ENCODE measurements at places on chromosomes 16 and 17.

- peak; percentile 7 for DNase-seq
Observed at GRCh38 chr17:66025551-66025950, 166.4 kb downstream of the CEP112 start.

GRCh38 chr16:71912534-71913275 is 17.4 kb downstream of the IST1 start:
- DNase-seq: no peak

GRCh38 chr17:7133916-7134315 is 19.3 kb upstream of the ASGR2 start:
- no peak for DNase-seq

GRCh38 chr17:18156976-18157280 is 26.7 kb upstream of the ALKBH5 start:
- DNase-seq: no peak

- no peak for DNase-seq
Observed at GRCh38 chr17:72119077-72119872, 1.5 kb upstream of the SOX9 start.

GRCh38 chr17:58684003-58684402 is 7.8 kb downstream of the TEX14 start:
- DNase-seq: no peak

DNA sequence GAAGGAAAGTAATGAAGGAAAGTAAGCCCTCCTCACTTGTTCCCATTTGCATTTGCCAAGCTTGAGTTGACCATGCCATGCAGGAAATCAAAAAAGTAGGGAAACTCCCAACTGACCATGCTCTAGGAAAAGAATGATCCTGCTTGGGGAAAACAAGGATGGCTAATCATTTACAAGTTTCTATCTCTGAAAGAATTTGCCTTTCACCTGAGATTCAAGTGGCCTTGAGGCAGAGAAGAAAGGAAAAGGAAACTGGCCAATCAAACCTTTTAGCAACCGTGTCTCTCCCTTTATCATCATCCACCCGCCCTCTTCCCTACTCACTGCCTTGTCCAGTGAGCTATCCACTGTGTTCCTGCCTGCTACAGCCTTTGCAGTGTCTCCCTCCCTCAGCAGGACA is 757.2 kb upstream of the SOX9 start:
- no peak for DNase-seq

- DNase-seq: no peak
Observed at GRCh38 chr16:84479716-84480450, 24.6 kb downstream of the MEAK7 start.

DNA sequence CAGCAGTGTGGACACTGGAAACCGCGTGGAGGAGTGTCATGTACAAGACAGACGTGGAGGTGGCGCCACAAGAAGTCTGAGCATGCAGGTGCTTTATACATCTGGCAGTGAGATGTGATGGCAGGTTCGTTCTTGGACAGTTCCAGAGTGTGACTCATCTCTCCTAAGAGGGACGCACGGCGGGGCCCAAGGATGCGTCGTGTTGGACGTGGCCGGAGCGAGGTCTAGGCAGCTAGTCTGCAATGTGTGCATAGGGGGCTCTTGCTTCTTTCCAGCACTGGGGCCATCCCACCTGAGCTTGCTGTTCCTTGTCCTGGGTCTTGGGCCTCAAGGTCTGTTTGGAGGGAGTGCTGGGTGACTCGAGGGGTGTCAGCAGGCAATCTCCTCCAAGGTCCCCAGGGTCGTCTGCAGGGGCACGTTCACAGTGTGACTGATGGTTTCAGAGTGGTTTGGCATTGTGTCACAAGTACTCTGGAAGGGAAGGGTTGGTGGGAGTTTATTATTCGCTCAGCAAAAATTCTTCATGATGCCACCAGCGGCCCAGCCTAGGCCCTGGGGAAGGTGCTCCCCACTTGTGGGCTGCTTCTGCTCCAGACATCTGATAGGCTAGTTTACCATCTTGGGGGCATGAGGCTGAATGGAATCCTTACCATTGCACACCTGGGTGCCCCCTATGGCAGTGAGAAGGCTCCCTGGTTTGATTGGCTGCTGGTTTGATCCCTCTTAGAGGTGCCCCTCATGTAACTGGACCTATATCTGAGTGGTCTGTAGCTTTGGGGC is 22.1 kb downstream of the SPACA3 start:
- DNase-seq: no peak

DNA sequence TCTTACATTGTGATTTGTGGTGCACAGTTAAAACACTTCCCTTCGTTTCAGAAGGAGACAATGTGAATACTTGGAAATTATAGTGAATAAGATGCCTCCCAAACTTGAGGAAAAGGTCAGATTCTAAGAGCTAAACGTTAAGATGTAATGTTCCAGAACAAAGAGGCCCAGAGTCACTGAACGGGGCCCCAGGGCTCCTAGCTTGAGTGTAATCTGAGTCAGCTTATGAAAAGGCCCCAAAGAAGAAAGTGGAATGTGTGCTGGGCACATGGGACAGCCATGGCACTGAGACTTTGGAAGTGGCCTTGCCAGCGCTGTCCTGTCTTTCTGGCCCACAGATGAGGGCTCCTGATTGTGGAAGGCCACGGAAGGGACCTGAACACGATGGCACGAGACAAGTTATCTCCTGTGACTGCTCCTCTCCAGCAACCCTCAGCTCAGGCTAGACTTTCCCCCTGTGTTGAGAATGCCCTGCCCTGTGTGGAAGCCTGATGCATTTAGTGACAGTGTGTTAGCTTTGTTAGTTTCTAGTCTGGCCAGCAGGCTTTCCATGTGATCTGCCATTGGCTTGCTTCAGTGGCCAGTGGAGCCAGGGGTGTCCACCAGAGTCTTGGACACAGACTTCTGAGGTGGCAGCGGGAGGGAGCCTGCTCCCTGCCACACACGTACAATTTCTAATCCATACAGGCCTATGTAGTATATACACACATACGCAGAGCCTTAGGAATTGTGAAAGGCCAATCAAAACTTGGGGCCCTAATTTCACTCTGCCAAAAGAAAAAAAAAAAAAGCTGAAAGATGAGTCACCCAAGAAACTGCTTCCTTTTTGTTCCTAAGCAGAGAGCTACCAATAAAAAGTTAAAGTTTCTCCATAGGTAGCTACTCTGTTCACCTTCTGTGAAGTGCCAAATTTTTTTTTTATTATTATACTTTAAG is 13.1 kb downstream of the SPATA33 start:
- no peak for DNase-seq

- DNase-seq: no peak
Observed at GRCh38 chr16:10613785-10614485, 33.5 kb upstream of the EMP2 start.

DNA sequence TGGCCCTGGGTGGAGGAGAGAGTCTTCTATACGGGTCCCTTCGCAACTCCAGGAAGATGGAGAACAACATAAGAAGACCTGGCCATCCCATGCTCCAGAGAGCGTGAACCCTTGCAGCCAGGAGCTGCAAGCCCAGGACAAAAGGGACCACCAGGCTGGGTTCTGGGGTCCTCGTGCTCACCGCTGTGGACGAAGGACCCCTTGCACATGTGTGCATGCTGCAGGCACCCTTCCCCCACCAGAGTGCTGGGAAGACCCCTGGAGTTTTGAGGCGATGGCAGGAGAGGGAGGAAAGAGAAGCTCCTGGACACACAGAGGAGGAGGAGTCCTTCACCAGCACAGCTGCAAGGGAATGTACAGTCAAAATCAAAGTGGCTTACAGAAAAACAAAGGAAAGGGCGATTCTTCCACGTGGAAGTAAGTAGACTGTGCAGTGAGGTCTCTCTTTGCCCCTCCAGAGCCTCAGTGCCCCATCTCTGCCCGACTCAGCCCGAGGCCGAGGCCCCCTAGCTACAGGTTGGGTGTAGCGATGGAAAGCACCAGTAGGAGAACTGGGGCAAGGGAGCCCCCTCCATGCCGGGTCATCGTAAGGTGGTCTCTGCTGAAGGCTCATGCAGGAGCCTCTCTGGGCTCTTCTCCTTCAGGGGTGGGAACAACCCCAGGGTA is 51.3 kb downstream of the PIMREG start:
- DNase-seq: no peak

GRCh38 chr17:48247038-48247437 is 139.5 kb downstream of the SNX11 start:
- DNase-seq: no peak

- DNase-seq: no peak
Observed at GRCh38 chr17:18157354-18157985, 26.2 kb upstream of the ALKBH5 start.

GRCh38 chr17:15651583-15652110 is 32.1 kb upstream of the FBXW10B start:
- peak; percentile 93 for DNase-seq

DNA sequence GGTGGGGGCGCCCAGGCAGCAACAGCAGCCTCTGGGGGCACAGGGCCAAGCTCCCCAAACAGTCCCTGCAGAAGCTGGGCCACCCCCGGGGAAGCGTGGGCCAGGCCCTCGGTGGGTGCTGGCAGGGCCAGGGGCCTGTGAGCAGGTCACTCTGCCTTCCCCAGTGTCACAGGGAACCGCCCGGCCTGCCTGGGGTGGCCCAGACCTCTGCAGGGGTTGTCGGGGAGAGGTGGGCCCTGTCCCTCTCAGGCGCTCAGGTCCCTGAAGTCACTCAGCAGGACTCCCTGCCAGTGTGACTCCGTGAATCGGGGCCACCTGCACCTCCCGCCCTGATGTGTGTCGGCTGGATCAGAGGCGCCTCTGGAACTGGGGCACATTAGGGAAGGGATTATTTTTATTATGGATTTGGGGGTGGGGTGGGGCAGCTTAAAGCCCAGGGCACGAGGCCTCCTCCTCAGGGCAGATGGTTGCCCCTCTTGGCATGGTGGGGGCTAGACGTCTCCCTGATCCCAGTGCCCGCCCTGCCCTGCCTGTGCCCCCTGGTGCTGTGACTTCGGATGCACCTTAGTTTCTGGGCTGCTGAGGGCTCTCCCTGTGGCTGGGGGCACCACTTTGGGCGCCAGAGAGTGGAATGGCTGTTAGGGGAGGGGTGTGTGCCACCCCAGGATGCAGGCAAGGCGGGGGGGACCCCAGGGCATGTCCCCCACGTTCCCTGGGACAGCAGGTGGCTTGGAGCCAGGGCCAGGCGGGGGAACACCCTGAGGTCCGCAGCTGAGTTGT is 1.2 kb upstream of the GNG13 start:
- no peak for DNase-seq

GRCh38 chr16:88005181-88005581 is 53.9 kb downstream of the BANP start:
- DNase-seq: no peak

GRCh38 chr16:23949630-23950290 is 114.0 kb downstream of the PRKCB start:
- DNase-seq: no peak

- no peak for DNase-seq
Observed at GRCh38 chr17:73838815-73839214, 194.6 kb upstream of the SDK2 start.

GRCh38 chr16:85991425-85991824 is 92.5 kb downstream of the IRF8 start:
- no peak for DNase-seq

DNA sequence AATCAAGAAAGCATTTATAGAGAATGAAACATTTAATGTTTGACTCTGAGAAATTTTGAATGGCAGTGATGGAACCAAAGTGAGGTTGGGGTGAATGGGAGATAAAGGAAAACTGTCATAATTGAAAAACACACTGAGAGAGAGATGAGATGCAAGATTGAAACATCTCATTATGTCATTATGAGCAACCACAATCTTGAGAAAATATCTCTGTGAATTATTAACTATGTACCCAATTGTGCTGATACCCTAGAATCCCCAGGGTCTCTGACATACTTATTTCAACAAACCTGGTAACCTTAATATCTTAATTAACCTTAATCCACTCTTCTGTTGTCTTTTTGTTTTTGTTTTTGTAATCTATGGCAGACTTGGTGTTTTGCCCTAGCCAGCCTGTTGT is 143.5 kb upstream of the HLF start:
- DNase-seq: no peak

- DNase-seq: no peak
Observed at GRCh38 chr16:84585886-84586285, 32.0 kb downstream of the COTL1 start.
